Aorta (tissue), 5 donors: ENCODE measurements at places on chromosomes 4 and X. TPM values are rescaled to one million over a fixed set of nuclear protein-coding genes. Genes with fewer than 3 reads are reported as not detected.

GRCh38 chrX:9730752-9731151 is 34.9 kb downstream of the GPR143 start:
- DNase-seq, result no peak

GRCh38 chrX:85922821-85923220 is 124.5 kb downstream of the CHM start:
- no peak for DNase-seq

The ZFYVE28 gene
- 10.8 TPM for total RNA-seq

DNA sequence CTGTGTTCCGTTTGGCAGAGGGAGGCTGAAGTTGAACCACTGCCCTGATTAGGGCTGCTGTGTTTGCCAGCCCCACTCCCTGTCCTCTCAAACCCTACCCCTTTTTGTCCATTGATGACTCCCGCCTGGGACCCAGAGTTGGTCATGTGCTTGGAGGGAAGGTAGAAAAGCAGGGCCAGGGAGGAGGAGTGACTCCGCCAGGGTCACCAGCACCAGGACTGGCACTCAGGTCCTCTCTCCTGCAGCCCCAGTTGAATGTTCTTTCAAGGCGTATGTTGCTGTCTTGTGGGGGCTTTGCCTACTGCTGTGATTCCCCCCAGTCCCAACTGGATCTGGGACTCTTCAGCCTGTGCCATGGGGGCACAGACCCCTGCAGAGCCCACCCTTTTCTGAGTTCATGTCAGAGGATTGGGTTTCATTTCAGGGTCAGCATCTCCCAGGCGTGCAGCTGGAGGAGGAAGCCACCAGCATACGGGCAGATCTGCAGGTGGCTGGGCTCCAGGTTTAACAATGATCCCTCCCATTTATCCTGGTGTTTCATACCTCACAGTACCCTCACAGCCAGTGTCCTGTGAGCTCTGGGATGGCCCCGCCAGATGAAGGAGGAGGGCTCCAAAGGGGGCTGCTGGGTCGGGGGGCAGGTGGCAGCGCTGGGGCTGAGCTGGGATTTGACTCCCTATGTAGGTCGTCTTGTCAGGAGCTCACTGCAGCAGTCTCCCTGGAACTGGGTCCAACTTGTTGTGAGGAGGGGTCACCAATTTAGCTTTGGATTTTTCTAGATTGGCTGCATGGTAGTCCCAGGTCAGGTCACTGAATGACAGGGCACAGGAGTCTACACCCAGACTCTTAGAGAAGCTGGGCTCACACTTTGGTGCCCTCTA is 55.7 kb downstream of the MSX1 start:
- no peak for DNase-seq

DNA sequence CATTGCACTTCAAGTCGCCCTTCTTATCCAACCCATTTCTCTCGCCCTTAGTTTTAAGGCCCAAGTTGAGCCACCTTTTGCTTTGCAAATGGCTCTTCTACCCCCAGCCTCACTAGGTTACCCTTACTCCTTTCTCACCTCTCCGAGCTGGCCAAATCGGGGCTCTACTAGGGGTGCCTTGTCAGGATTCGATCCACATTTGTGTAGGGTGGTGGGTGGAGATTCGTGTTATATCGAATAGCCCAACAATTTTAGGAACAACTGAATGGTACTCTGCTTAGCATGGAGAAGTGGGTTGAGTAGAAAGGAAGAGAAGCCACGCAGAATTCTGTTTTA is 3.5 kb downstream of the SLIT2 start:
- no peak for DNase-seq

The ABLIM2 gene
- total RNA-seq, result 20.2 TPM

The CTAG2 gene
- not detected for total RNA-seq

- peak; percentile 89 for DNase-seq
Observed at GRCh38 chr4:40621592-40622512, 7.8 kb downstream of the RBM47 start.

DNA sequence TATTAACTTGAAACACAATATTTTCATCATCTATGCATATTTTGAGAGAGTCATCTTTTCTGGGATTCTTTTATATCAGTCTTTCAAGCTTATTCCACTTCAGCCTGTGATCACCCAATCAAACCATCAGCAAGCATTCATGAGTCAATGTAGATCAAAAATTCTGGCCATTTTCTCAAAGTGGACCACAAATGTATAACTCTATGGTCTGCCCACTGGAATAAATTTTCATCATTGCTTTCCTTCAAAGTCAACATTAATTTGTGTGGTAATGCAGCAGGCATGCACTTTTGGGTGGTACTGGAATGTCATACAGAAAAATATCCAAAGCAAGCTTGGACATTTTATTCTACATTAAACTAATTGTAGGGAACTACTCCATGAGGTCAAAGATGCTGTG is 1013.0 kb downstream of the STIM2 start:
- no peak for DNase-seq

DNA sequence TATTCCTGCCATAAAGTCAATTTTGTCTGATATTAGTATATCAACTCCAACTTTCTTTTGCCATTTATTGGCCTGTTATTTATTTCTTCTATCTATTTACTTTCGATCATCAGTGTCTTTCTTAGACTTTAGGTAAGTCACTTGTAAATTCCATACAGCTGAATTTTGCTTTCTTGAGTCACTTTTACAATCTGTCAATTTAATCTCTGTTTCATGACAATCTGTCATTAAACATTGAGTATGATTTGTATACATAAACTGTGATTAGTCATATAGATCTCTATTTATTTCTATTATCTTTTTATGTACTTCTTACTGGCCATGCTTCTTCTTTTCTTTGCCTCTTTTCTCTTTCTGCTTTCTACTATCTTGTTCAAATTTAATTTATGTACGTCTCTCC is 160.1 kb downstream of the TMA16 start:
- no peak for DNase-seq

GRCh38 chrX:13372203-13372980 is 52.5 kb upstream of the ATXN3L start:
- DNase-seq, result no peak

The TMEM131L gene
- 22.5 TPM for total RNA-seq

The MAGEA1 gene
- not detected for total RNA-seq

GRCh38 chrX:31227250-31227649 is 155.4 kb upstream of the FTHL17 start:
- DNase-seq, result no peak

The OPHN1 gene
- total RNA-seq, result 9.7 TPM

DNA sequence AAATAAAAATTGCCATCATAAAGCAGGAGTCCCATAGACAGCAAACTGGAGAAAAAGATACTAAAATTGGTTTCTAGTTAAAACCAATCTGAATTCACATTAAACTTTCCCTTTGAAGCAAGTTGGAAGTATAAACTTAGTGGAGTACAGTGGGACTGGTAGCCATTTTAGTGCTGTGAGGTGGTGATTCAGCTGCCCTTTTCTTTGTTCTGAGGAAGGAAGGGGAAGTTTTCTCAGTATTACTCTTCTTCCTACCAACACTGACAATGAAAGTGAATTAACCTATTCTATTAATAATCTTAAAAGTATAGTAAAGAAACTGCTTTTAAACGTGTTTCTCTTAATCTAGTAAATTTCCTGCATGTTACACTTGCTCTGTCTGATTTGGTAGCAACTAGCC is 36.7 kb downstream of the SLC9A6 start:
- DNase-seq, result no peak

The SMIM14 gene
- 68.5 TPM for total RNA-seq

The RASSF6 gene
- total RNA-seq, result not detected

- DNase-seq, result no peak
Observed at GRCh38 chr4:89109841-89110540, 1.3 kb upstream of the TIGD2 start.
